ENCODE measurements at places on chromosomes 4 and X.

DNA sequence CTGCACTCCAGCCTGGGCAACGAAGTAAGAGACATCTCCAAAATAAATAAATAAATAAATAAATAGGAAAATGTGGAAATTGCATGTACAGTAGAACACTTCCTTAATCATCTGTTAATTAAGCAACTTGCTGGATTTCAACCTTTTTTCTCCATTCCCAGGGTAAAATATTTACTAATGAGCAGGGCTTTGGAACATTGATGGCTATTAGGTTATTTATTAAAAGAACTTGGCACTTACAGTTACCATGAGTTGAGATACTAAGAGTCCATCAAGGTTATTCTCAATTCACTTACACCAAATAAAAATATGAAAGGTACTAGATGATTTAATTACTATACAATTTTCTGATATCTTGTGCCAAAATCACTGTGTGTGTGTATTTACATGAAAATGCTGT lies 607.1 kb downstream of the PCDH18 start:
- no peak for DNase-seq

GRCh38 chrX:16100673-16101072 lies 22.7 kb upstream of the GRPR start:
- DNase-seq, result no peak

DNA sequence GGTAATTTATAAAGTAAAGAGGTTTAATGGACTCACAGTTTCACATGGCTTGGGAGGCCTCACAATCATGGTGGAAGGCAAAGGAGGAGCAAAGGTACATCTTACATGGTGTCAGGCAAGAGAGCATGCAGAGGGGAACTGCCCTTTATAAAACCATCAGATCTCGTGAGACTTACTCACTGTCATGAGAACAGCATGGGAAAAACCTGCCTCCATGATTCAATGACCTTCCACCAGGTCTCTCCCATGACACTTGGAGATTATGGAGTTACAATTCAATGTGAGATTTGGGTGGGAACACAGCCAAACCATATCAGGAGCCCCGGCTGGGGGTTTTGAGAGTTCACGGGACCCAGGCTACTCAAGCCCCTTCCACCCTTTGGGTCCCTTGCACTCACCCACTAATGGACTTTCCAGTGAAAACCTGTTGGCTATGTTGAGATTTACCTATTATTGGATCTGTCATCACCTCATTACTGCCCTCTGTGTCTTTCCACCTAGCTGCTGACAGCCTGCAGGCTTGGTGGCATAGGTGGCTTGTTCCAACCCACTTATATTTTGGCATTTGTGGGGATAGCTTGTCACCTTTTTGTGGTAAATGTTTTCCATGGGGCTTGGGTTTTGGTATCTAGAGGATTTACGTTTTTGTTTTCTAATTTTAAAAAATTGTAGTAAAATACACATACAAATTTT lies 24.0 kb downstream of the IGFBP7 start:
- no peak for DNase-seq

DNA sequence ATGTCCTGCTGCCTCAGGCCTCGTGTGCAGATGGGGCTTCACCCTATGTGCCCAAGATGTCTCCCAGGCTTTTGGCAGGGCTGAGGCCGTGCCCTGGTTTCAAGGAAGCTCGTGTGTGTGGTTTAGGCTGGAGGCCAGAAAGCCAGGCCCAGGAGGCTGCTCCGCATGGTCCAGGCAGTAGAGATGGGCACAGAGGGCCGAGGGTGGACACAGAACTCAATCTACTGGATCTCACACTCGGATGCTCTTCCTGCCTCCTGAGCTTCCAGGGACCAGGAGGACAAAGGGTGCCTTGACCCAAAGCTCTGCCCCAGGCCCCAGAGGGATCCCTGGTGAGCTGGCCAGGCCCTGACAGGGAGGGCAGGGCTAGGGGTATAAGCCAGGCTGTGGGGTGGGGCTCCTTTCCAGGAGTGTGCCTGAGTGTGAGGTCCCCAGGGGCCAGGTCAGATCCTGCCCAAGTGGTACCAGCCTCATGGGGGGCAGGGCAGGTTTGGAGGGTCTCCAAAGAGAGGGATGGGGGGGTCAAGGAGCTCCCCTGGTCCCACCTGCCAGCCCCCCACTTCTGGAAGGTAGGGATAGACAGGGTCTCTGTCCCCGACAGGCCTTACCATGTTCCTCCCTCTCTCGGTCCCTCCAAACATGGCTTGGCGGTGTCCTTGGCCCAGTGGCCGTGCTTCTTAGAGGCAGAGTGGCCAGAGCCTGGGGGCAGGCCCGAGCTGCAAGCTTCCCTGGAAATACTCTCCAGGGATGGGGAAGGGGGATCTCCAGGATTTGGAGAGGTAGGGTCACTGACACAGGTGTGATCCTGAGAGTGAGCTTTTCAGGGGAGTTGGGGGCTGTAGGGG lies 23.8 kb downstream of the HTRA3 start:
- DNase-seq, result no peak

GRCh38 chr4:1851575-1852410 lies 4.2 kb downstream of the LETM1 start:
- DNase-seq, result no peak

Data from astrocyte (in vitro differentiated cells and primary cell).